ENCODE measurements at places on chromosomes 11 and 22.

- DNase-seq = no peak
Measured at GRCh38 chr22:48268771-48269552, 1506.5 kb downstream of the TBC1D22A start.

DNA sequence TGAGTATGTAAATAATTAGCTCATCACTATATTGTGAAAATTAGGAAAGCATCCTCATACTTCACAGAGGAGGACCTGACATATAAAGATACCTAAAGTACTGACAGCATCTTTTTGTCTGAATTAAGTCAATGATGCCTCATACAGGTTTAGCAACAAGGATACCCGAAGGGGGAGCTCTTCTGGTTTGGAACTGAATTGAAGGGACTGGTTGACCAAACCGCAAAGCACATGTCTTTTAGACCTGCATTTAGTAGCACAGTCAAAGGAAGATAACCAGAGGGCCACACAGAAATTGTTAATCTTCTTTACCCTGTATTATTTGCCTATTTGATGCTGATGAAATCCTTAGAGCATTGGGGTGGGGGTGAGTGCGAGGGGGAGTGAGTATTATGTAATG lies 12.9 kb upstream of the WT1 start:
- no peak for DNase-seq

DNA sequence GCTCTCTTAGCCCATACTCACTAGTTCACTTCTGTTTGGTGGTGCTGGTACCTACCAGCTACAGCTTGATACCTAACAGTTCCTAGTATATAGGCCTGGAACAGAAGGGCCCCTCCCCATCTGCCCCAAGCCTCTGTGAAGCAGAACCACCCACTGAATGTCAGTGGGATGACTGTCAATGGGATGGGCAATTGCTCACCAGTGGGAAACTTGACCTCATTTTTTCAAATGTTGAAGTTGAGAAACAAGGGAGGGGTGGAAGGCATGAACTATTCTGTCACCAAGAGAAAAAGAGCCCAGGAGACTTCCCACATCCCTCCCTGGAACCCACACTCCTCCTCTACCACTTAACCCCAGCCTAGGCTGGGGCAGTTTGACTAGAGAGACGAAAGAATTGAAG lies at the start of gene NLRP10:
Gene NLRP10, minus strand, starts transcription at position 62 of the 400 bp plus-strand sequence. CDS start 1,952 bp downstream, outside the sequence.
- peak; percentile 86 for DNase-seq

DNA sequence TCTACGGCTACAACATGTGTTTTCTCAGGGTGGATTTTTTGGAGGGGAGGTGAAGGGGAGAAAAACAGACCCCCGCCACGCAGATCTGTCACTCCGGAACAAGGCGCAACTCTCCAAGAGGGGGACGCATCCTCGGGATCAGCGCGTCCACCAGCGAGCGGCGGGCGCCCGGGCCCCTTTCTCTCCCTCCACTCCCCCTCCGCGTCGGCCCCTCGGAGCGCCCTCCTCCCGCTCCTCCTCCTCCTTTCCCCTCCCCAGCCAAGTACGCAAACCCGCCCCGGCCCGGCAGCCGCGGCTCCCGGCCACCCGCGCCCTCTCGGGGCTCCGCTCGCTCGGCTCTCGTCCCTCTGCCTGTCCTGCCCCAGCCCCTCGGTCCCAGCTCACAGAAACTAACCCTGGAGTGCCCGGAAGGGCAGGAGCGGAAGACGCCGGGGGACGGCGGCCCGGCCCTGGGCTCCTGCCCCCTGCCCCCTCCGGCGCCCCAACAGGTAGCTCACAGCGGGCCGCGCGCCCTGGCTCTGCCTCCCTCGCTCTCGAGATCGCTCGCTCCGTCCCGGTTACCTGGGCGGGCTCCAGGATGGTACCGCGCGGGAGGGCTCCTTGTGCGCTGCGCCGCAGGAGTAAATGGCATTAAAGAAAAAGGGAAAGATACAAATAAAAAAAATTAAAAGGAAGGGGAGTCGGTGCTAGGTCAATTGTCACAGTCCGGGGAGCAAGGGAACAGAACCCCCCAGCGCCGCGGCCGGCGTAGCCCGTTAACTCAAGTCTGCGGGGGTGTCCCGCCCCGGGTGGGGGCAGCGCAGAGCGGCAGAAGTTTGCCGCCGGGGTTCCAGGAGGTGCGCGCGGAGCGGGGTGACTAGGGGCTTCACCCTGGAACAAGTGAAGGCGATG lies 131.4 kb upstream of the C11orf58 start:
- DNase-seq = no peak

- no peak for DNase-seq
Measured at GRCh38 chr22:48352086-48352911, 1475.4 kb downstream of the BRD1 start.

DNA sequence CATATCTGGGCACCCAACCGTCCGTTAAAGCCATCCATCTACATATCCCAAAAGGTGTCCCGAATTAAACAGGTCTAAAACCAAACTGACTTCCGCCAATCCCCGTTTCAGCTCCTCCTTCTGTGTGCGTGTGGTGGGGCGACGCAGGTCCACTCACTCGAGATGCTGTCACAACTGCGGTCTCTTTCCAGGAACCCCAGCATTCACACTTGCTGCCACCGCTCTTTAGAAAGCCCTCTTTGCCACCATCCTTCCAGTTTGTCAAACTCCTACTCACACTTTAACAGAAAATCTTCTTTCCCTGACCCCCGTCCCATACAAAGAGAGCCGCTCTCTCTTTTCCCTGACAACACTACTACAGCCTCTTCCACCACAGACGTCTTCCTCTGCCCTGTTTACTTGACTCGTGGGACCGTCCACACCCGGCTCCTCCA lies 467 bp downstream of the ESS2 start:
- DNase-seq = no peak

- DNase-seq = no peak
Measured at GRCh38 chr11:86153439-86153838, 84.6 kb upstream of the PICALM start.

GRCh38 chr11:84021291-84021690 lies 735.1 kb upstream of the CCDC90B start:
- no peak for DNase-seq

DNA sequence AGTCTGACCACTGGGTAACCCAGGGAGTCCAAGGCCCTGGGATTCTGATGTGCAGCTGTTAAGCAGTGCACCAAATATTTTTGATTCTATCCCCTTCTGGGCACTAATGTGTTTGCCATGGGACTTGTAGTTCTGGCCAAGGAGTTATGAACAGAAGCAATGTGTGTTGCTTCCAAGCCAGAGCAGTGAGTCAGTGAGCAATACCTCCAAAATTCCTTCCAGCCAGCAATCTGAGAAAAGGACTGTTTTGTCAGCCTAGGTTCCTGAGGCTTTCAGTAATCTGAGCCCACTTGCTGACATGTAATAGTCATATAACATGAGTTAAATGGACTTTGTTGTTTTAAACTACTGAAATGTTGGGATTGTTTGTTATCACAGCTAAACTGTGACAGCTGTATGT lies 311.4 kb downstream of the NELL1 start:
- DNase-seq = no peak

DNA sequence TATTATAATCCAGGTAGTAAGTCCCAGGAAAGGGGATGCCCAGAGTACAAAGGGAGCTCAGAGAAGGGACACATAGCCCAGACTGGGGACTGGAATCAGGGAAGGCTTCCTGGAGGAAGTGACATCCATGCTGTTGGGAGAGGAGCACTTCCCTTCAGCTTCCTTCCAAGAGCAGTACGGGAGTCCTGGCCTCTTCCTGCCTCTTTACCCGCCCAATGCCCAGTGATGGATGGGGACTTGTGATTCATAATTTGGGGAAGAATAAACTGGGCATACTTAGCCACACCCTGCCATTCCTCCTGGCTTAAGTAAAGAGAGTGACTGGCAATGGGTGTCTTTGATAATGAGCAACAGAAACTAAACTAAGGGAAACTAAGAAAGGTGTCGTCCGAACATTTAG lies 11.5 kb downstream of the C11orf91 start:
- DNase-seq = no peak

DNA sequence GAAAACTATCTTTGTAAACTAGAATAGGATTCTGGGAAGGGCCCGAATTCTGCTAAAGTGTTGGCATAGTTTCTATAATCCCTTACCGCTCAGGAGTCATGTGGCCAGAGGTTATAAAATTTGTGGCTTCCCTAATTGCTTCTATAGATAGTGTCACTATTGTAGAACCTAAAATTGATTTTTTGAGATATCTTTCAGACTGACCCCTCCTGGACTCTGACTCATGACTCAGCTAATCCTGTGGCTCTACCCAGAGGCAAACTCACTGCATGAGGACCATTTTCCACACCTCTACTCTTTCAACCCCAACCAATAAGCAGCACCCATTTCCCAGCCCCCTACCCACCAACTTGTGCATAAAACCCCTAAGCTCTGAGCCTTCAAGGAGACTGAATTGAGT lies 61.8 kb upstream of the PRSS23 start:
- no peak for DNase-seq

DNA sequence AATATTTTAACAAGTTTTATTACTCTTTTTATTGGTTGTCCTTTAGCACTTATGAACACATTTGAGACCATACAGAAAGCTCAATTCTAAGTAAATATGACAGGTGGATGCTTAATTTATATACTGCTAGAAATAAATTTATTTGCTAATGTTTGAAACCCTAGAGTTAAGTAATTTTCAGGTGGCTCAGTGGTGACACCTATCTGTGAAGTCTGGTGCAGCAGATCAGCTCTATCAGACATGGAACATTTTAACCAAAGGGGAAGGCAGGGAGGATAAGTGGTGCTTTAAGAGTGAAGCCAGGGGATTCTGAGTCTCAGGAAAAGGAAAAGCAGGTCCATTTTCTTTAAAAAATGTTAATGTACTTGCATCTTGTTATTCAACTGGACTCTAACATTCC lies 175.8 kb downstream of the DSCAML1 start:
- no peak for DNase-seq

DNA sequence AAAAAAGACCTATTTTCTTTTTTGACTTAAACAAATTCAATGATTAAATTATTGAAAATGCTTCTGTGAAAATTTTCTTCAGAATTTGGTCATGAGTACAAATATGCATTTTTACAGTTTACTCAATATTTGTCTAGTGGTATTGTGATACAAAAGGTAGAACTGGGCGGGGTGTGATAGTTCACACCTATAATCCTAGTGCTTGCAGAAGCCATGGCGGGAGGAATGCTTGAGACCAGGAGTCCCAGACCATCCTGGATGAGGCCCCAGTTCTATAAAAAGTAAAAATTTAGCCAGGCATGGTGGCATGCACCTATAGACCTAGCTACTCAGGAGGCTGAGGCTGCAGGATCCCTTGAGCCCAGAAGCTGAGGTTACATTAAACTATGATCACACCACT lies 90.6 kb downstream of the ARHGAP42 start:
- no peak for DNase-seq

GRCh38 chr22:19717691-19718455 lies 3.6 kb downstream of the SEPTIN5 start:
- DNase-seq = peak; percentile 10

- no peak for DNase-seq
Measured at GRCh38 chr11:45486461-45486860, 179.0 kb downstream of the CHST1 start.

DNA sequence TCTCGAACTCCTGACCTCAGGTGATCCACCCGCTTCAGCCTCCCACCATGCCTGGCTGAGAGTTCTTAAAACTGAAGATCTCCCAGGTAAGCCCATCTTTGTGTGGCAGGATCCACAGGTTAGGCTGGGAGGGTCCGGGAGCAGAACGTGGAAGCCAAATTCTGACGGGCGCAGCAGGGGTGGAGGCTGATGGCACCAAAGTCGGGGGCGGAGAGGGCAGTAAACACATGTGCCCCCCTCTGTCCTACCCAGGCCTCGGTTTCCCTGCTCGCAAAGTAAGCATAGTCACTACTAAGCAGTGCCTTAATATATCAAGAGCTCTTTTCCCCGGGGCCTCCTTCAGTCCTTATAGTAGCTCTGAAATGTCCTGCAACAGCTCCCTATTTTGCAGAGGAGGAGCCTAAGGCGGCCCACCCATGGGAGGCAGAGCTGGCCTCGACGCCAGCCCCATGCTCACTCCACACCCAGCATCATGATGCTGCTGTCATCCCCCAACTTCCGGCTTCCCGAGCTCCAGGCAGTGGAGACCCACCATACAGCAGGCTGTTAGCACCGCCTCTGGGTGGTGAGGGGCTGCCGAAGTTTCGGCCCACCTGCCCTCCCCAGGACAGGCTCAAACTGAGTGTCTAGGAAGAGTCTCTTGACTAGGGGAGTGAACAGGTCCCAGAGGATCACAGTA lies 230.0 kb downstream of the CTTN start:
- DNase-seq = no peak

- DNase-seq = no peak
Measured at GRCh38 chr22:33260498-33260897, 202.3 kb upstream of the SYN3 start.

DNA sequence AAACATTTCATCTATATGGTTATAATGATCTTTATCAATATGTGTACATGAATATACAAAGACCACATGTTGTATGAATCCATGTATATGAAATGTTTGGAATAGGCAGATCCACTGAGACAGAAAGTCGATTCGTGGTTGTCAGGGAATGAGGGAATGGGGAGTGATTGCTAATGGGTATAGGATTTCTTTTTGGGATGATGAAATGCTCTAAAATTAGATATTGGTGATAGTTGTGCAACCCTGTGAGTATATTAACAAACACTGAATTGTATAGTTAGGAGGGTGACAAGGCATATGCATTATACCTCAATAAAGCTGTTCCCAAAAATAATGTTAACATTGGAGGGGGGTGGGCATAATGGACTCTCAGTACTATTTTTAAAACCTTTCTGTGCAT lies 5.0 kb upstream of the PTPMT1 start:
- no peak for DNase-seq

- no peak for DNase-seq
Measured at GRCh38 chr22:20523086-20523983, 15.9 kb downstream of the MED15 start.

DNA sequence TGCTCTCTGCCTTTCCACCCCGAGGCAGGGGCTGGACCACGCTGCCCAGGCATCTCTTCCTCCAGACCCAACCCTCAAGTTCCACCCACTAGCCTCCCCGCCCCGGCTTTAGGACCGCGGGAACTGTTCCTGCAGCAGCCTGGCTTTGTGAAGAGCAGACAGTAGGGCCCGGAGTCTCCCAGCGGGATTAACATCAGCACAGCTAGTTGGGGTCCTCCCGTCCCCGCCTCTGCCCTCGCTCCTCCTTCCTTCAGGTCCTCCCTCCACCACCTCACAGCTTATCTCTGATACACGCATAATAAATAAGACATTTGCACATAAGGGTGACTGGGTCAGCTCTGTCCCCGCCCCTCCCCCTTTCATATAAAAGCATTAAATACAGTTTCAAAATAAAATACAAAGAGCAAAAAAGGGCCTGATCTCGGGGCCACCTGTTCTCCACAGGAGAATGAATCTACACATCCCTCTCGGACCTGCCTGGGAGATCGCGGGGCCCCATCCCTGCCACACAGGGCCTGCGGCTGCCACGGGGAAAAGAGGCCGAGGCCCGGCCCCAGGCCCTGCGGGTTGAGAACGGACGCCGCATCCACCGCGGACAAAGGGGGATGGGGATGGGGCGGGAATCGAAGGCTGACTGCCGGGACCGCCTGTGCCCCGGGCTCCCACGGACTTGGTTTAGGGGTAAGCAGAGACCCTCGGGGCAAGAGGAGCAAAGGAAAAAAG lies 6.5 kb downstream of the ZFTA start:
- no peak for DNase-seq

Measured in BJ (cell line).